Keratinocyte (primary cell): ENCODE measurements at places on chromosomes 6 and 20. TPM values are rescaled to one million over a fixed set of nuclear protein-coding genes. Genes with fewer than 3 reads are reported as not detected.

ME1 gene
- polyA plus RNA-seq: 16.7 to 31.5 TPM (median 27.7 TPM) in 3 replicates

- DNase-seq: peak; percentile 35
Observed at GRCh38 chr6:15329197-15329671, 83.4 kb downstream of the JARID2 start.

DNA sequence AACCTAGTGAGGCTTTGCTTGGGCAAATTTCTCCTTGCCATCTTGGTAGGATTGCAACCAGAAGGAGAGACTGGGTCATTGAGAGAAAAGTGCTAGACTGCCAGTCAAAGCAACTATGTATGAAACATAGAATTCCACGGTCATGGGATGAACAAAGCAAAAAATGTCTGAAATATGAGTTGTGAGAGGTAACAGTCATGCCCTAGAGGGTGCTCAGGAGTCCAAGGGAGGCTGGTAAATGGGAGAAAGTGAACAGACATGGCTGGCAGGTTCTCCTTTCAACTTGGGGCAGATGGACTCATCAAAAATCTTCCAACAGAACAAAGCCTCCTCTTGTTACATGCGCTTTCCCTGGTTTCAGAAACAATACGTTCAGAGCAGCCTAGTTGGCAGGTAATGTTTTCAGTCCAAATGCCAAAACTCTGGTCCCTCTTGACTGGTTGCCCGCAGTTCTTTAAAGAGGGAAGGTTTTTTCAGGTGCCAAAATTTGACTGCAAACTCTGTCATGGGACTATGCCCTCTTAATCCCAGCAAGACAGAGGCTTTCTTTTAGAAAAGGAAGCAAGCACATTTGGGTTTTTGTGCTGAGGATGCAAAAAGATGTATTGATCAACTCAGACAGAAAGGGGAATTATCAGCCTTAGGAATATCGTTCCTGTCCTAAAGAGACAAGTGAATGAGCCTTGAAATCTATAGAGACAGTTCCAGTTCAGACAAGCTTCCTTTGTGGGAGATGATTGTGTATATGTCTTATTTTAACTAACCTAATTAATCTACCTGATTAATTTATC, 68.5 kb upstream of the SASH1 start:
- no peak for DNase-seq

- DNase-seq: no peak
Observed at GRCh38 chr6:156848533-156848932, 71.4 kb downstream of the ARID1B start.

DNA sequence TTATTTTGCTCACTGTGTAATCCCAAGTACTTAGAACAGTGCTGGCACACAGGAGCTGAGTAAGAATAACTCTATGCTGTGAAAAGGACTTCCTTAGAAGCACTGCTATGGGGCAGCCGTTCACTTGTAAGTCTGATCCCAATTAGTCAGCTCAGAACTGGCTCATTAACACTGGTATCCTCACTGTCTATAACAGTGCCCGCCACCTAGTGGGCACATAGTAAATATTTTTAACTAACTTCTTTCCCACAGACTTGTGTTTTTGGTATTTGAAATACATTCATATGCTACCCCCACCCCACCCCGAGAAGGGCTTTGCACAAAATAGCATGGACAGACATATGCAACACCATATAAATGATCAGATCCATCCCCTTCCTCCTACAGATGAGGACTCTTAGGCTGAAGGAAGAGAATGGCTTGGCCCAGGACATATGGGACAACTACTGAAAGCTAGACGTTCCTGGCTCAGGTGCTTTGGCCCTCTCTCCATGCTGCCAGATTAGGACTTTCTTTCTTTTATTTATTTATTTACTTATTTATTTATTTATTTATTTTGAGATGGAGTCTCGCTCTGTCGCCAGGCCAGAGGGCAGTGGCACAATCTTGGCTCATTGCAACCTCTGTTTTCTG, 47.1 kb downstream of the DST start:
- DNase-seq: no peak
